ENCODE measurements at places on chromosomes 12 and 14.

DNA sequence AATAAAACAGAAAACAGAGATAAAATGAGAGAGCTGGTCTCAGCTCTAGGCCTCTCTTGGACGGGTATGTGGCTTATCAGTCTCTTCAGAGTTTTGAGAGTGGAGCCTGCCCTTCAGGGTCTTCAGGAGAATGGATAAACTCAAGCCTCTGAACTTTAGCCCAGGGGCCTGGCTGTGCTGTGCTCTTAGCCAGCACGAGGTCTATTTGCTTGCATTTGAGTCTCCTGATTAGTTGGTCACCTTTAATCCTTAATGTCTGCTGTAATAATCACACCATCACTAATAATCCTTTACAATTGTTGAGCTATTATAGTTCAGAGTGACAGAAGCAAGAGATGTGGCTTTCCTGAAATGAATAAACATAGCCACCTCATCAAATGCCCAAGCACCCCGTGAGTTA is 24.3 kb downstream of the KRT80 start:
- no peak for DNase-seq

GRCh38 chr12:23006413-23006812 is 381.4 kb downstream of the ETNK1 start:
- no peak for DNase-seq

GRCh38 chr12:108253540-108253939 is 85.6 kb downstream of the CMKLR1 start:
- DNase-seq = no peak

DNA sequence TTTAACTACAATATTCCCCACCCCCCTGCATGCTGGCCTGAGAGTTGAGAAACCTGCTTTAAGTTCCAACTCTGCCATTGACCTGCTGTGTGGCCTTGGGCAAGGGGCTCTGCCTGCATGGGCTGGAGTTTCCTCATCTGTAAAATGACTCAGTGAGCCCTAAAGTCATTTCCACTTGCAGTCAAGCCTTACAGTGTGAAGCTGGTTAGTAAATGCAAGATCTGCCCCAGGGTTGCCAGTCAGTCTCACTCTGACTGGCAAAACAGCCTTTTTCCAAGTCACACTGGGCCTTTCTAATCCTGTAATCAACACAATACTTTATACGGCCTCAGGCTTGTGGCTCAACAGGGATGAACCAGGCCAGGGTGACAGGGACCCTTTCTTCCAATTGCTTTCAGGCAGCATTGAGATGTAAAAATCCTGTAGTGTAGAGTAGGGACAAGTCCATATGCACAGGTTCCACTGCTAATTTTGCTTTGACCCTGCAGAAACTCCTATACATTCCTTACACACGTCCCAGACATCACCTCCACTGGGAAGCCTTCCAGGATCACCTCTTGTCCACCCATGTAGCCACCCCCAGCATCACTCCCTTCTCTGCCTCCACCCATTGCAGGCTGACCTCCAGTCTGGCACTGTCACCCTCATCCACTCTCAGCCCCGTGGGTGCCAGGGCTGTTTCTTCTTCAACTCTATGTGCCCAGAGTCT is 42.6 kb upstream of the PRIMA1 start:
- no peak for DNase-seq

- no peak for DNase-seq
Measured at GRCh38 chr12:73815072-73815645, 722.5 kb upstream of the ATXN7L3B start.

- peak; percentile 49 for DNase-seq
Measured at GRCh38 chr12:114476159-114476558, 70.2 kb upstream of the TBX5 start.

GRCh38 chr12:117069926-117070900 is 29.0 kb downstream of the TESC start:
- DNase-seq = no peak

DNA sequence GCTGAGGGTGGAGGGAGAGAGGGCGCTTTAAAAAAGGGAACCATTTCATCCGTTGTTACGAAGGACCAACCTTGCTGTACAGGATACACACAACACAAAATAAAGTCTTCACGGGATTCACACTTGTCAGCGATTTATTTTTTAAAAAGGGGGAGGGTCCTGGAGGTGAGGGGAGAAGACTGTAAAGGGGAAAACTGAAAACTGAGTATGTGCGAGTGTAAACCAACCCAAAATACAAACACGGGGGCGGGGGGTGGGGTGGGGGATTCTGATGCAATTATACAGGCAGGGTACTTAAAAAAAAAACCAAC is 499 bp upstream of the PRKAG1 start:
- no peak for DNase-seq

GRCh38 chr12:49942512-49942893 is 8.0 kb upstream of the AQP2 start:
- DNase-seq = no peak

DNA sequence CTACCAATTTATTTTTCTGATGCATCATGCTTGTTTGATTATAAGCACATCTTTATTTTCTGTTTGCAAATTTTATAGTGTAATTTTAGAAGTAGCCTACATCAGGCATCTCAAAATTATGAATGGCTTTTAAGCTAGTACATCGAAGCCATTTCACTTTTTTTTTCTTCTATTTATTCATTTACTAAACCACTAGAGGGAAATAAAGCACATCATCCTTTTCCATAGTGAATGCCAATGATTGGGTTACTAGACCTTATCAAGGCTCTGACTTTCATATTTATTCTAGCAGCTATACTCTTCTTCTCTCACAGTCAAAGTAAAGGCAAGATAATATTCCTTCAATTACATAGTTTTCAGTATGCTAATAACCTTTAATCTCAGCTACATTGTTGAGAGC is 736.4 kb upstream of the LRFN5 start:
- DNase-seq = no peak

- DNase-seq = no peak
Measured at GRCh38 chr12:72901685-72902084, 629.5 kb downstream of the TRHDE start.

DNA sequence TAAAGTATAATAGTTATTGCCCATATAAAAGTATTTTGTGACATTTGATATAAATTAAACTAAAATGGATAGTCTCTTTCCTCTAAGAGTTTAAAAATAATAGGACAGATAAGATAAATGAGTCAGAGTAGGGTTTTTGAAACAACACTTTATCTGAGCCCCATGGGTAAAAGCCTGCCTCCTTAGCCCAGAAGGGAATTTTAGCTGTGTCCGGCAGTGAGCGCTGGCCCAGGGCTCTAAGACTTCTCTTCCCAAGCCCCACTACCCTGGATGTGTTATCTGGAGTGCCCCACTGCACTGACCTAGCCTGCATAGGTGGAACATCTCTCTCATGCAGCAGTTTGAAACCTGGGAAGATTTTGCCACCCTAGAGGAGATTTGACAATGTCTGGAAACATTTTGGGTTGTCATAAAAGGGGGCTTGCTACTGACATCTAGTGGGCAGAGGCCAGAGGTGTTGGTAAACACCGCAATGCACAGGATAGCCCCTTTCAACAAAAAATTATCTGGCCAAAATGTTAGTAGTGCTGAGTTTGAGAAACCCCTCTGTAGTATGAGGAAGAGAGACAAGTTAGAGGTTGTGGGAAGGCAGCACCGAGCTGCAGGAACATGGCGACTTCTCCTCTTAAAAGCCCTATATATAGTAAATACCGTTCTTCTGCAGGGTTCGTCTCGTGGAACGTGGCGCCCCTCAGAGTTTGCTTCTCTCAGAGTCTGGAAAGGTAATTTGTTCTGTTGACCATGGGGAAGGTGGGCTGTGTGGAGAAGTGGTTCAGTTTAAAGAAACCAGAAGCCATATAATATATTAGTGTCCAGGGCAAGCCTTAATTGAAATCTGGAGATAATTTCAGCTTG is 29.3 kb upstream of the ATF1 start:
- DNase-seq = peak; percentile 52

DNA sequence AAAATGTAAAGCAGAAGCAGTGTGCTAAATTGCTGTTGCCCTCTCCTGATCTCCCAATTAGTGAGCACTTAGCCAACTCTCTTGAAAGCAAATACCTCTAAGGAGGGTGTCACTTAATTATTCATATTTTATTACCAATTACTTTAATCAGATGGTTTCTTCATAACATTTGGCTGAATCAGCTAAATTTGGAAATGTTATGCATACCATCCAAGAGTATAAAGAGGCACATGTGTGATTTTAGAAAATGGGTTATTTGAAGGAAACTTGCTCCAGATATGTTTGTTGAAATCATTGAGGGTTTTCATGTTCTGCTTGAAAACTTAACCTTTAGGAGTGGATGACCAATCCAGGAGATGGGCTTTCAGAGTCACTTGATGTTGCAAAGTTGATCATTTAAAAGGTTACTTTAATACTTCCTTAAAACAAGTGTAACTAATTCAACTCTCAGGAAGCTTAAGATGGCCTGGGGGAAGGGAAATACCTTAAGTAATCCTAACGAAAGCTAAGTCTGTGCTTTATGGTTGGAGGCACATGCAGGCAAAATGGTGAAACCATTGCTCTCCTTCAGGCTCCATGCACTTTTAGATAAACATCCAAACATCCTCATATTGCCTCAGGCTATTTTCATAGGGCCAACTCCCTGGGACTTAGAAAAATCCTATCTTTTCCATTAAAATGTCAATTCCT is 434.5 kb downstream of the MDGA2 start:
- no peak for DNase-seq

GRCh38 chr14:67263499-67264149 is 22.4 kb downstream of the PALS1 start:
- no peak for DNase-seq

Measured in A549 (cell line).